ENCODE measurements at places on chromosomes 11 and 22.

DNA sequence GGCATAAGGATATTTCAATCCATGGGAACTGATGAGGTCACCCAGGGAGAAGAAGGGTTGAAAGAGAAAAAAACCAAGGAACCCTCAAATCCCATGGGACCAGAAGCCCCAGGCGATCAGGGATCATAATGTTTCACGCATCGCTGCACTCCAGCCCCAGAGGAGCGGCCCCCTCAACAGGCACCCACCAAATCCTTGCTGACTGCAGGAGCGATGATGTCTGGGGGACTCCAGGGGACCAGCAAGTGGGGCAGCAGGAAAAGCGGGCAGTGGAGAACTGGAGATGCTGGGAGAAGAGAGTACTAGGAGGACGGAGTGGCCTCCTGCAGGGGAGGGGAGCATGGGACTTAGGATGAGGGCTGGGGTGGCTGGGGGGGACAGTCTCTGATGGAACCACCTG is 47.7 kb upstream of the LINC01488 start:
- DNase-seq, result no peak

DNA sequence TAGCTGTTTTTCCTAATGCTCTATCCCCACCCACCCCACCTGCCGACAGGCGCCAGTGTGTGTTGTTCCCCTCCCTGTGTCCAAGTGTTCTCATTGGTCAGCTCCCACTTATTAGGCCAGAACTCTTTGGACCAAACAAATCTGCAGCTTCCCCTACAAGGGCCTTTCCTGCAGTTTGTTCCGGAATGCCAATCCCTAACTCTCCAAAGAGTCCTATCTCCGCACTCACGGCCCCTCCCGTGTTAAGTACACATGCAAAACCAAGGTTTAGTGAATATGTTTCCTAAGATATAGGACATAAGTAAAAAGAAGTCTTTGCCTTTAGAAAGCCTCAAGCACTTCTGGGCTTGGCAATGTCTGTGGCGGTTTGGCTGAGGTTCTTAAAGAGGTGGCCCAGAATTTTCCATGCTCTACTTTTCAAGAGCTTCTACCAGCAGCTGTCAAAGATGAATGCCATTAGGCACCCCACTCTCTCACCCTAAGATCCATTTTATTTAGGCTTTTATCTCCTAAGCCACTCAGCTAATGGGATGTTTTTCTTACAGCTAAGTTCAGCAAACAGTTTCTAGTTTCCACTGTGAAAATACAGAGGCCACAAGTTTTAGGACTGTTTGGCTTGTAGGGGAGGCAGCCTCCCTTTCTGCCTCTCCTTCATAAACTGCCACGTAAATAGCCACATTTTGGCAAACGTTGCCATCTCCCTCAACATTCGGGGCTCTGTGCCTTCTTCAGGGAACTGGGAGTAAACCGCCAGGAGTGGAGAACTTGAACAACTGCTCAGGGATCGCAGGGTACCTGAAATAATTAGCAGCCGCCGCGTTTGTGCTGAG is 1.6 kb downstream of the CD59 start:
- DNase-seq, result no peak

GRCh38 chr11:124346311-124346955 is 26.4 kb upstream of the OR8D2 start:
- no peak for DNase-seq

- no peak for DNase-seq
These were observed 6.7 kb upstream of the LRFN4 start for GRCh38 chr11:66850235-66850587.

- peak; percentile 39 for DNase-seq
These were observed 147.2 kb downstream of the TRPC6 start for GRCh38 chr11:101436511-101437142.

DNA sequence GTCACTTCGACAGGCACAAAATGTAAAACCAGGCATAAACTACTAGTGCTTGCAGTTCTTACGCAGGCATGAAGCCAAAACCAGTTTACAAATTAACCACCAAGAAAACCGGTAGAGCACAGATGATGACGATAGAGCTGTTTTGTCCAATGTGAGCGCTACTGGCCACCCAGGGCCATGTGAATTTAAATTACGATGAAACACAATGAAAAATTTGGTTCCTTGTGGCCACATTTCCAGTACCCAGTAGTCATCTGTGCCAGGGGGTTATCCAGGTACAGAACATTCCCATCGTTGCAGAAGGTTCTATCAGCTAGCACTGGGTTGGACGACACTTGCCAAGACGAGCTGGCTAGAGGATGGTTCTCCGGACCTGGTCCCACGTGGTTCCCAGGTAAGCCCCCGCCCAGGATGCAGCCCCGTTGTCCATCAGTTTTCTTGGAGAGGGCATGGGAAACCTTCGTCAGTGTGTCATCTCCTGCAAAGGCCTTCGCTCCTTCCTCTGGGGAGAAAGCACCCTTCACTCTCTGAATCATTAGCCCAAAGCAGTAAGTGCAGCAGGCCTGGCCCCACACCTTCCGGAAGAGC is 1.1 kb upstream of the CD81 start:
- no peak for DNase-seq

GRCh38 chr11:976431-977160 is 50.9 kb downstream of the AP2A2 start:
- no peak for DNase-seq

- DNase-seq, result no peak
These were observed 39.9 kb downstream of the OR2AT4 start for GRCh38 chr11:75056814-75057213.
